ENCODE measurements at places on chromosomes 12 and 14. TPM values are rescaled to one million over a fixed set of nuclear protein-coding genes. Genes with fewer than 3 reads are reported as not detected.

- DNase-seq = no peak
Observed at GRCh38 chr14:50215416-50215815, 16.0 kb downstream of the SOS2 start.

GRCh38 chr12:106878804-106879203 lies 76.9 kb upstream of the TMEM263 start:
- DNase-seq = no peak

- no peak for DNase-seq
Observed at GRCh38 chr12:14921218-14921617, 17.1 kb downstream of the ERP27 start.

- no peak for DNase-seq
Observed at GRCh38 chr12:102958073-102958829, 777 bp downstream of the ASCL1 start.

DNA sequence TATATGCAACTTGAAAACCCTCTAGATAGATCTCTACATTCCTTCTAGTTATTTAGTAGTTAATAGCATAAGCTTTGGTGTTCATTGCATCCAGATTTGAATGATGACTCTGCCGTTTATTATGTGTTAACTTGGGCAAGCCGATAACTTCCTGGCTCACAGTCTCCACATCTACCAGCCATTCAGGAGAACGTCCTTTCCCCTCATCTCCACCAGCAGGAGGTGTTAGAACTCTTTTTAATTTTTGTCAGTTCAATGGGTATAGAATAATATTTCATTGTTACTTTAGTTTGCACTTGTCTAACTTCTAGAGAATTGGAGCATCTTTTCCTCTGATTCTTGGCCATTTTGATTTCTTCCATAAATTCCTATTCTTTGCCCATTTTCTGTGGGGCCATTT lies 30.0 kb upstream of the WSCD2 start:
- no peak for DNase-seq

LRFN5 gene
- not detected for total RNA-seq

GRCh38 chr12:91127306-91127705 lies 16.0 kb upstream of the LUM start:
- DNase-seq = peak; percentile 54

DNA sequence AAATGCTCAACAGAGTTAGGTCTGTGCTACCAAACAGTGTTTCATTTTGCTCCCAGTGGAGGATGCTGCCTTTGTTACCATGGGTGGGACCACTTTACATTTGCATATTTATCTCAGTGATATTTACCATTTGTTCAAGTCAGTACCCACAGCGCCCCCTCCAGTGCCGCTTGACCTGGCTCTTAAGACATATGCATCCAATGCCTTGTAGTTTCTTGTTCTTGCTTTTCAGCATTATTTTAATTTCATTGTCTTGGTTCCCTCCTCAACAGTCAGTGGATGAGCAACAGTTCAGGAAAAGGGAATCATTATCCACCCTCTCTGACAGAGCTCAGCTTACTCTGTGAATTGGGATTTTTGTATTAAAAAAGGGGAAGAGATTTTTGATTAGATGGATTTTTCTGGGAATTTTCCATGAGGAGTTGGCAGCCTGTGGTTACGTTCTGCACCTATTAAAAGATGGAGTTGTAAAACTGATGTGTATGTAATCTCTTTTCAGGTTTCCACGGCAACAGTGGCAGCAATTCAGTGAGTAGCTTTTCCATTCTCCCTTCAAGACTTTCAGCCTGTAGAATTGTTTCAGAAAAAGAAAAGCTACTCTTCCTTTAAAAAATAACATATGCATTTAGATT lies 240.5 kb upstream of the DAAM1 start:
- no peak for DNase-seq

PZP gene
- not detected for total RNA-seq

Data from HFFc6 (cell line).